Mesothelial cell of epicardium (in vitro differentiated cells): ENCODE measurements at places on chromosomes 7 and 10. TPM values are rescaled to one million over a fixed set of nuclear protein-coding genes. Genes with fewer than 3 reads are reported as not detected.

- DNase-seq = no peak
These were observed 77.1 kb downstream of the ITGB8 start for GRCh38 chr7:20407585-20408466.

LRMDA gene
- total RNA-seq = 2.0 to 3.3 TPM (median 2.7 TPM) in 3 replicates

- DNase-seq = no peak
These were observed at the start of gene CLDN15 for GRCh38 chr7:101237206-101238067. TSS of gene CLDN15 (minus strand) at chr7:101237802. CDS start at chr7:101237581, 221 bp downstream.

DNA sequence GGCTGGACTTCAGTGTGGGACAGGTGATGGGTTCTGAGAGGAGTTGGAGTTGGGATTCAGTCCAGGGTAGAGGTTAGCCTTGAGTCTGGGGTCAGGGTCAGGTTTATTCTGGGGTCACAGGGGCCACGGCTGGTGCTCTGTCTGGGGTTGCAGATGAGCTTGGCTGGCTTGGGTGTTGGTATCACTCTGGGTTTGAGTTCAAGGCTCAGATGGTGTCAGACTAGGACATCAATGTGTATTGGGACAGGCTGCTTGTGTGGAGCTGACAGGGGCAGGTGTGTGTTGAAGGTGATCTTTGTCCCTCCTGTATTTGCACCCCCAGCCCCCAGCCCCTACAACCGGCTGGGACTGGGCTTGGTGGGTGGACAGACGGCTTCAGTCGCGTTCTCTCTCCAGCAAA is 26.8 kb downstream of the TMEM270 start:
- no peak for DNase-seq

SH2D4B gene
- total RNA-seq = 0.27 to 0.29 TPM (median 0.27 TPM) in 3 replicates

UNC5B gene
- 84.8 to 91.5 TPM (median 85.7 TPM) in 3 replicates for total RNA-seq

CLEC5A gene
- total RNA-seq = not detected in 3 replicates
